ENCODE measurements at places on chromosomes 11 and 22. TPM values are rescaled to one million over a fixed set of nuclear protein-coding genes. Genes with fewer than 3 reads are reported as not detected.

DNA sequence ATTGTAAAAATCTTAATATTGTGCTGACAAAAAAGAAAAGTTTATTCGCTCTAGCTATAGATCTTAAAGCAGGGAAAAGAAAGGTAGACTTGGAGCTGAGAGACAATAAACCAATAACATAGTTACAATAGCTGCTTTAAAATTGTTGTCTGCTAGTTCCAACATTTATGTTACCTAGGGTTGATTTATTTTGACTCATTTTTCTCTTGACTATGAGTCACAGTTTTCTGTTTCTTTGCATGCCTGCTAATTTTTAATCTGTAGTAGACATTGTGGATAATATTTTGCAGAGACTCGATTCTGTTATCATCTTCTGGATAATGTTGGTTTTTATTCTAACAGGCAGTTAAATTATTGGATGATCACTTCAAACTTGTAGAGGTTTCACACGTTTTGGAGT lies 83.1 kb upstream of the TRPC6 start:
- no peak for DNase-seq

- no peak for DNase-seq
Observed at GRCh38 chr11:16778876-16779275, 40.4 kb downstream of the C11orf58 start.

The BIRC3 gene
- total RNA-seq: 88.0 TPM

The CRYBA4 gene
- not detected for total RNA-seq

- DNase-seq: no peak
Observed at GRCh38 chr11:17314904-17315426, 36.6 kb upstream of the NCR3LG1 start.

DNA sequence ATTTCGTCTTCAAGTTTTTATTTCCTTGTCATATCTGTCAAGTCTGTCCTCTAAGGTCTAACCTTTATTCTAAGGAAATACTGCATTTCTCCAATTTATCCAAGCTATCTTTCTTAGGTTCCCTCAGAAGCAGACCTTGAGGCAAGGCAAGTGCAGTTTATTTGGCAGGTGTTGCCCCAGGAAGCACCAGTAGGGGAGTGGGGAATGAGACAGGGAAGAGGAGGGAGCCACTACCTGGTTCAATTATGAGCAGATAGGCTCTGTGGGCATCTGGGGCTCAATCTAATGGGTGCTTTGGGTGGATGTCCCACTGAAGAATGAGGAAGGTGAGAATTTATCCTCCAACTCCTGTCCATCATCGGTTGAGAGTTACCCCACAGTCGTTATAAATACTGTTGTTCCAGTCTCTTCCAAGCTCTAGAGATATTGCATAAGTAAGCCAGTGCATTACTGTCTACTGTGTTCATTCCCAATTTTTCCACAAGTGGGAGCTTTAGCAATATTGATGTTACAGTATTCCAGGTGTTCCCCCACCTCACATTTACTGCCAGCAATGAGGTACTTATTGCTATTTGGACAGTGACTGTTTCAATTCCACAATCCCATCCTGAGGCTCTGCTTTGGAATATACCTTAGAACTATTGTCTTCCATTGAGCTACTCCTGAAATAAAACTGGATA lies 154.9 kb upstream of the CEP126 start:
- no peak for DNase-seq

The PNPLA5 gene
- total RNA-seq: not detected

The EMID1 gene
- total RNA-seq: not detected

DNA sequence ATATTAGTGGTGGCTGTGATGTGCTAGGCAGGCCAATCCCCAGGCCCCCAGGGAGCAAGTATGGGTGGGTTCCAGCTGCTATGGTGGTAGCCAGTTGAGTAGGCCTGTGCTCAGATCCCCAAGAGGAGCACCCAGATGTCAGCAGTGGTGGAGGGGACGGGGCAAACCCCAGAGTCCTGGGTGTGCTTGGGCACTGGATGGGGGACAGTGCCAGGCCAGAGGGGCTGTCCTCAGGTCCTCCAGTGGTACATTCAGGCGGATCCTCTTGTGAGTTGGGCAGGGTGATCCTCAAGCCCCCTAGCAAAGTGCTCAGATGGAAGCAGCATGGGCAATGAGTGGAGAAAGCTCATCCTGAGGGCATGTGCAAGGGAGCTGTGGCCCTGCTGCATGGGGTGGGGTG lies 26.0 kb downstream of the CFAP300 start:
- no peak for DNase-seq

DNA sequence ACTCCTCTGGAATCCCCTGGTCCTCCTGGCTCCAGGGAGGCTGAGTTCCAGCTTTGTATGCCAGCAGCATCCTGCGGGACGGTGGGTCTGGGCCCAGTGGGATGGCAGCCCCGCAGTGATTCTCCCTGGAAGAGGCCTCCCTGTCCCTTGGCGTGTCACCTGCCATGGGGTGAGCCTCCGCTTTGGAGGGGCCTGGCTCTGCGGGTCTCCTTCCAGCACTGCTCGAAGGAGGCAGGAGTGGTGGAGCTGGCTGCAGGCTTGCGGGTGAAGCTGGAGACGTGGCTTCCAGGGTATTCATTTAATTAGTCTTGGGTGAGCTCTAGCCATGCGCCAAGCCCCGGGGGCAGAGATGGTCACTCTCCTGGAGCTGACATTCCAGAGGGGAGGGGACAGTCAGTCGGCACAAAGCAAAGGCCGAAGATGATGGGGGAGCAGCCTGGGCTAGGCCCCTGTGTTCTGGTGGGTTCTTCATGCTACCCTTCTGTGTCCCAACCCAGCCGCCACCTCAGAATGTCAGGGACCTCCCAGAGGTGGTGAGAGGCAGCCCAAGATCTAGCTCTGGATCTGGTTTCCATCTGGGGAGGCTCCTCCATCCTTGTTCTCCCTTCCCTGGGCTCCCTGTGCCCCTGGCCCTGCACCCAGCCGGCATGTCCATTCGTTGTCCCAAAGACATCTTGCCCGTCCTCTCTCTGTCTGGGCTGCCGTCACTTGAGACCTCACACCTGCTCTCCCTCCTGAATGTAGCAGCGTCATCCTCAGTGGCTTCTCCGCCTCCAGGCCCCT lies 1332.5 kb downstream of the BRD1 start:
- DNase-seq: no peak

The KDELR3 gene
- not detected for total RNA-seq

DNA sequence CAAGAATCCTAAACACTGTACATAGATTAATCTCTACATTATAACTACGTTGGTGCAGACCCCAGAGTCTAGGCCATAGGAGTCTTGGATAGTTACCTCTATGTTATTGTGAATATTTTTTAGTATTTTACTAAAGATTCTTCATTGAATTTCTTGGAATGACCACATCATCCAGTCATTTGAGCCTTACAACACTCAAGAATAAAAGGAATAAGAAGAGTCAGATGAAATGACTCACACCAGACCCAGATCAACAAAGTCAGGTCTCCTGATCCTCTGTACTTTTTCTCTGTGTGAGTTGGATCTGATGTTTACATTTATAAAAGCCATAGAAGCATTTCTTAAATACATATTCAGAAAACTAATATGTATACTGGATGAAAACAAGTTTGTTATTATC lies 179.2 kb upstream of the ARHGAP20 start:
- no peak for DNase-seq

DNA sequence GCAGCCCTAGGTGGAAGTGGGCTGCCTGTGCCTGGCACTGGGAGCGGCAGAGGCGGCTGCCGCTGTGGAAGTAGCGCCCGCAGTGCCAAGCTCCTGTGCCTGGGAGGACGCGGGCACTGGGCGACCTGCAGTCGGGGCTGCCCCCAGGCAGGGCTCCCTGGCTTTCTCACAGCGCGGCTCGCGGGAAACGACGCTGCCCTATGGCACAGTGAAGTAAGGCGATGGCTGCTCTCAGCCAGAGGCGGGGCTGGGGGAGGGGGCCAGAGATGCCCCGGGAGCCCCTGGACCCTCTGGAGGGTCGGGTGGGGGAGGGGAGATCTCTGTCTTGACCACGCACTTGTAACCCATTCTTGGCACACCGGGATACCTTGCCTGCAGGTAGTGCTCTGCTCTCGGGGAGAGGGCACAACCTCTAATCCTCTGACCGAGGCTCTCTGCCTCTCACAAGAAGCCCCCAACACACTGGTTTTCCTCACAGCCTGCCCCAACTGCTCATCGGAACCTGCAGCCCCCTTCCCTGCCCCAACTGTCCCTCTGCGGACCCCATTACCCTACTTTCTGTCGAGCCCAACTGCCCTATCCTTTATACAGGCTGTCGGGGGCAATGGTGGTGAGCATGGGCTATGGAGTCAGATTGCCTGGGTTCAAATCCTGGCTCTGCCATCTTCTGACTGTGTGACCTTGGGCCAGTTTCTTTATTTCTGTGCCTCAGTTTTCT lies 32.2 kb upstream of the TRIM29 start:
- DNase-seq: no peak

- DNase-seq: no peak
Observed at GRCh38 chr11:19595840-19596751, 116.5 kb upstream of the NAV2 start.

The DSCAML1 gene
- total RNA-seq: 1.3 TPM

The CCDC87 gene
- 0.65 TPM for total RNA-seq

DNA sequence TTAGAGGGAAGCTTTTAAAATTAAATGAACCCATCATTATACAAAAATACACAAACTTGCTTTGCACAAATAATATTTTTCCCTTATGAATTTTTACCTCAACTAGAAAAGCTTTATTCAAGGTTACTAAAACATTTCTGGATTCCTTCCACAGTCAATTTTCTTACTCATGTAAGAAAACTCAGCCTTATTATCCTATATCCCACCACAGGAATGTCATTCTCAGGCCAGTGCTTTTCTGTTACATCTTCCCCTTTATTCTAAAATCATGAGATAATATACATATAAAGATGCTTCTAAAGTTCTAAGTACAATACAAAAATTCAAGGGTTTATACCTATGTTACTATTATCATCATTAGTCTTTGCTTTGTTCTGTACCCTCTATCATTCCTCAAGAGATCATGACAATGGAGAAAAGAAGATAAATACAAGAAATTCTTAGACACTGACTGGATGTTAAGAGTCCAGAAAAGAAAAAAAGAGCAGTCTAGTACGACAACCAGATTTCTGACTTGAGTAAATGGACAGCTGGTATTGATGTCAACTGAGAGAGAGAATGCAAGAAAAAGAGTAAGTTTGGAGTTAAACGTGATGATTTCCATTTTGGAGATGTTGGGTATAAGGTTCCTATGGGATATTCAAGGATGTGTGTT lies 60.3 kb downstream of the MTMR2 start:
- no peak for DNase-seq

The TBX10 gene
- not detected for total RNA-seq

DNA sequence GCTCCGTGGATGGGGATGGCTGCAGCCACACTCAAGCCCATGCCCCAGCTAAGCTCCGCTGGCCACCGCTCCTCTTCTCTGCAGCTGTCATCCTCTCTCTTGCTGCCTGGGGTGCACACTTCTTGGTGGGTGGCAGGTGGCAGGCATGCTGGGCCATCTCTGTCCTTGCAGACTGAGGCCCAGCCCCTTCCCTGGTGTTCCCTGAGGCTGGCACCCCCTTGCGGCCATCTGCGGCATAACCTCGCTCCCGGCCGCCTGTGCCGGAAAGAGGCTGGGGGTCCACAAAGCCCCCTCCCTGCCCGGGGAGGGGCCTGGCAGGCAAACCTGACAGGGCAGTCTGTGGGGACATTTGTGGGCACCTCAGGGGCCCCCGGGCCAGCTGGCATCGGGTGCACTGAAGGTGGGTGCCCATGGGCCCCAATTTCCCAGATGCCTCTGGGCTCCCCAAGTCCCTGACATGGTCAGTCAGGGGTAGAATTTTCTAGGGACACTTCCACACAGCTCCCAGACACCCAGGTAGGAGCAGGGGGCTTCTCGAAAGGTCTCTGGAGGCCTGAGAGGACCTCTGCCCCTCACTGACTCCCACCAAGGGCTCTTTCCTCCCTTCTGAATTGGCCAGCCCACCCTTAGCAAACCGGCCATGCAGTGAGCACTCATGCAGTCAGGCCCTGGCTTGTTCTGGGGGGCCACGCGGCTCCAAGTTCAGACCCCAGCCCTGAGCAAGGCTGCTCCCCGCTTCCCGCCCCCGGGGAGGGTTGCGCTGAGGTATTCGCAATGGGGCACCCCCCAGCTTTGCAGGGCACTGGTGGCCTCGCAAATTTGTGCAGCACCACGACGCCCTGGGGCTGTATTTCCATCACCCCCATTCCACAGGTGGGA lies 23.5 kb upstream of the TH start:
- peak; percentile 65 for DNase-seq

GRCh38 chr11:64124147-64124546 lies 41.8 kb downstream of the MACROD1 start:
- DNase-seq: no peak

DNA sequence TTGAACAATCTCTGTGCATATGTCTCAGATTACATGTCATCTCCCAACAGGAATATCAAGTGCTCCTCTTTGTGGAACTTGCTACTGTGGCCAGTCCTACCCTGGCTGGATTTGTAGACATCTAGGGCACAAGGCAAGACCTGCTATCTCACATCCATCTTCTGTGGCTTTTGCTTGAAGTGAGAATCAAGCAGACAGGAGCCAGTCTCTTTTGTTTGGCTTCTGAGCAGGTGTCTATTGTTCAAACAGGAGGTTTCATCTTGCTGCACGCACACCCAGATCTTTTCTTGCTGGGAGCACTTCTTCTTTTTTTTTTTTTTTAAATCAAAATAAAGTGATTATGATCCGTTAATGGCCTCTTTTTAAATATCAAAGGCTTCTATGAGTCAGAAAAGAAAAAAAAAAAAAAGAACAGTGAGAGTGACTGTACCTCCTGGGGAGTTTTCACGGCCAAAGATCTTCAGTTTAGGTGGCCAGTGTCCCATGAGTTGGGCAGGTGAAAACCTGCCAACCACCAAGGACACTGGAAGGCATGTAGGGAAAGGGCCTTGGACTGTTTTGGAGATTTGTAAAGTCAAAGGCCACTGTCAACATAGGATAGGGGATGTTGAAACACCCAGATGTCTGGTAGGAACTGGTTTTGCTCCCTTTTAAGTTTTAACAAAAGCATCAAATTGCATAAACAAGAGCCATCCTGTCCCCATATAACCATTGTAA lies 78.1 kb downstream of the CD44 start:
- peak; percentile 42 for DNase-seq

GRCh38 chr11:93028960-93029522 lies 59.6 kb downstream of the MTNR1B start:
- DNase-seq: no peak

DNA sequence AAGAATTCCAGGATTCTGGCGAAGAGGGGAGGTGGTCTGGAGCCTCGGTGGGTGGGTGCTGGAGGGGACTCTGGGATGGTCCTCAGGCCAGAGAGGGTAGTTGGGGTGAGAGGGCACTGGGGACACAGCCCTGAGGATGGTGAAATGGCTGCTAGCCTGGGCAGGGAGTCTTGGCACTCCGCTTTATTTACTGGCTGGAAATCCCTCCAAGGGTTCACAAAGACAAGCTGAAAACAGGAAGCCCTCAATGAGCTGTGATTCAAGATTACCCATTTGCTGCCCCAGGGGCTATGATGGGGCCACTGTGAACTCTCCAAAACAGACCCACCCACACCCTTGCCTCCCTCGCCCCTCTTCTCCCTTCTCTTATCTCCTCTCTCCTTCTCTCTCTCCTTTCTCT lies 71.9 kb downstream of the FBXO7 start:
- no peak for DNase-seq

GRCh38 chr22:31278151-31278621 lies 14.1 kb downstream of the PIK3IP1 start:
- no peak for DNase-seq

The CDCA5 gene
- 1.2 TPM for total RNA-seq

The TRIM68 gene
- total RNA-seq: 6.0 TPM

Measured in CD8-positive, alpha-beta T cell (primary cell).